ENCODE measurements at places on chromosomes 1 and 21.

GRCh38 chr1:9242338-9242969, 7.9 kb downstream of the H6PD start:
- no peak for DNase-seq

- no peak for DNase-seq
Measured at GRCh38 chr1:18443587-18444520, 36.9 kb upstream of the KLHDC7A start.

GRCh38 chr1:244212219-244212618, 161.1 kb downstream of the ZBTB18 start:
- DNase-seq: no peak

DNA sequence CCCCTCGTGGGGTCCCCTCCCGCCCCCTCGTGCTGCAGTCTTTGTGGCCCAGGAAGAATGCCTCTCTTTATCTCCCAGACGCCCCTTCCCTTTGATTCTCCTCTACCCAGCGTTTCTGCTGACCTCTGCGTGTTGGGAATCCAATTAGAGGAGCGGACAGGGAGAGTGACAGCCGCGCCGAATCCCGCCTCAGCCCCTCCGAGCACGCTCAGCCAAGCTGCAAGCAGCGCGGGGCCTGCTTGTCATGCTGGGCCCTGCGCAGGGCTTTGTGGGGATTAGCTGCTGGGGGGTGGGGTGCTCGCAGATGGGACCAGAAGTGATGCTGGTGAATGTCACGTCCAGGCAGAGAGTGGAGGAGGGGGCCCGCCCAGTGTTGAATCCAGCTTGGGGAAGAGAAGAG, 91.1 kb downstream of the EPHB2 start:
- no peak for DNase-seq

GRCh38 chr1:109529881-109530456, 9.7 kb upstream of the GPR61 start:
- no peak for DNase-seq

GRCh38 chr1:63269571-63269970, 52.8 kb upstream of the FOXD3 start:
- DNase-seq: no peak

DNA sequence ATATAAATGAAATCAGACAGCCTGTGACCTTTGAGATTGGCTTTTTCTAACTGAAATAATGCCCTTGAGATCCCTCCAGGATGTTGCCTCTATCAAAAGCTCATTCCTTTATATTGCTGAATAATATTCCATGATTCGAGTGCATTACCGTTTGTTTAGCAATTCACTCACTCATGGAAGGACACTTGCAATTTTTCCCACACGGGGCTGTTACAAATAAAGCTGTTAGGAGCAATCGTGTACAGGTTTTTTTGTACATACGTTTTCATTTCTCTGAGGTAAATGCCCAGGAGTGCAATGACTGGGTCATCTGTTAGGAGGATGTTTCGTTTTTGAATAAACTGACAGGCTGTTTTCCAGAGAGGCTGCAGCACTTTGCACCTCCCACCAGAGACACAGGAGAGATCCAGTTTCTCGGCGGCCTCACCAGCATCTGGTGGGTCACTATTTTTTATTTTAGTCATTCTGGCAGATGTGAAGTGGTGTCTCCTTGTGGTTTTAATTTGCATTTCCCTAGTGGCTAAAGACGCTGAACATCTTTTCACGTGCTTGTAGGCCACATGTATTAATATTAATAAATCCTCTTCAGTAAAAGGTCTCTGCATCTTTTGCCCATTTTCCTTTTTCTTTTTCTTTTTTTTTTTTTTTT, 11.0 kb downstream of the PRDM15 start:
- no peak for DNase-seq

GRCh38 chr21:44517175-44517899, 22.7 kb downstream of the KRTAP10-1 start:
- DNase-seq: no peak

- DNase-seq: no peak
Measured at GRCh38 chr1:158819461-158820443, 11.4 kb upstream of the MNDA start.

GRCh38 chr1:25096307-25097150, 135.8 kb downstream of the SYF2 start:
- DNase-seq: no peak

GRCh38 chr21:26776310-26777021, 68.7 kb downstream of the ADAMTS1 start:
- DNase-seq: no peak
